Panc1 (cell line): ENCODE measurements at places on chromosomes 4 and X. TPM values are rescaled to one million over a fixed set of nuclear protein-coding genes. Genes with fewer than 3 reads are reported as not detected.

SH3D19 gene
- 19.8 TPM for total RNA-seq

SOD3 gene
- 1.0 TPM for total RNA-seq

- no peaks in the 10 kb centered on the region for H3K4me1 ChIP-seq
- H3K27me3 ChIP-seq, result no peaks in the 10 kb centered on the region
- H3K27ac ChIP-seq, result no peak overlapping the region
- no peak overlapping the region for H3K4me3 ChIP-seq
- no peaks in the 10 kb centered on the region for H3K36me3 ChIP-seq
- no peak for DNase-seq
Observed at GRCh38 chr4:110310795-110311194, 112.4 kb upstream of the ELOVL6 start.

GRCh38 chr4:105998171-105999063 lies 103.1 kb downstream of the NPNT start:
- H3K4me1 ChIP-seq, result no peaks in the 10 kb centered on the region
- no peaks in the 10 kb centered on the region; the same call in 1 of the 2 replicates for H3K27me3 ChIP-seq
- DNase-seq, result no peak
- no peak overlapping the region for H3K27ac ChIP-seq

GRCh38 chrX:70268034-70268433 lies at the start of gene ARR3:
Gene ARR3, plus strand, starts transcription at chrX:70268334. Its CDS starts 1,052 bp downstream, at chrX:70269386.
- no peak within 1 kb of the TSS for H3K4me3 ChIP-seq
- peaks cover 2% of the 10 kb centered on the region; the same call in 1 of the 2 replicates for H3K27me3 ChIP-seq

DNA sequence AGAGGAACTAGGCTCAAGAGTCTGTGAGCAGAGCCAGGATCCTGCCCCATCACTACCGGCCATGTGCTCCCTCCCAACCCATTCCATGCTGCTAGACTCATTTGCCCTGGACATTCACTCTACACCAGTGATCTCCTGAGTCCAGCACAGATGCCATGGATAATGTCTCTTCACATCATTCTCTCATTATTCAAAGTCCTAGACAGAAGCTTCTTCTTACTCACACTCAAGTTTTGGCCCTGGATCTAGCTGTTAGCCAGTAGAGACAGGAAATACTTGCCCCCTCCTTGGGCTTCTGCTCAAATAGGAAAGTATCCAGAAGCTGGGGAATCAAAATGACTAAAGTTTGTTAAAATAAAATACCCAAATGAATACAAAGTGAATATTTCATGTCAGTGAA lies 266.8 kb upstream of the LDB2 start:
- no peaks in the 10 kb centered on the region for H3K27me3 ChIP-seq
- no peaks in the 10 kb centered on the region for H3K4me1 ChIP-seq
- H3K4me3 ChIP-seq, result no peak overlapping the region
- no peak overlapping the region for H3K27ac ChIP-seq
- no peak for DNase-seq

- peak; percentile 28 for DNase-seq
- H3K27ac ChIP-seq, result no peak overlapping the region
- H3K27me3 ChIP-seq, result no peaks in the 10 kb centered on the region
- H3K4me3 ChIP-seq, result no peak overlapping the region
- no peaks in the 10 kb centered on the region for H3K36me3 ChIP-seq
- H3K4me1 ChIP-seq, result no peaks in the 10 kb centered on the region
Observed at GRCh38 chr4:21768349-21769310, 179.9 kb downstream of the KCNIP4 start.

TRPC5OS gene
- total RNA-seq, result not detected
